NB4 (cell line): ENCODE measurements at places on chromosomes 3 and 15.

- DNase-seq, result peak; percentile 78
These were observed 1.1 kb downstream of the EHD4 start for GRCh38 chr15:41971089-41971894.

GRCh38 chr3:68771681-68772080 lies 160.7 kb downstream of the TAFA4 start:
- DNase-seq, result peak; percentile 32

GRCh38 chr15:89665449-89666181 lies 10.3 kb upstream of the KIF7 start:
- peak; percentile 64 for DNase-seq

- no peak for DNase-seq
These were observed 13.0 kb upstream of the MAPK6 start for GRCh38 chr15:52005748-52006701.

DNA sequence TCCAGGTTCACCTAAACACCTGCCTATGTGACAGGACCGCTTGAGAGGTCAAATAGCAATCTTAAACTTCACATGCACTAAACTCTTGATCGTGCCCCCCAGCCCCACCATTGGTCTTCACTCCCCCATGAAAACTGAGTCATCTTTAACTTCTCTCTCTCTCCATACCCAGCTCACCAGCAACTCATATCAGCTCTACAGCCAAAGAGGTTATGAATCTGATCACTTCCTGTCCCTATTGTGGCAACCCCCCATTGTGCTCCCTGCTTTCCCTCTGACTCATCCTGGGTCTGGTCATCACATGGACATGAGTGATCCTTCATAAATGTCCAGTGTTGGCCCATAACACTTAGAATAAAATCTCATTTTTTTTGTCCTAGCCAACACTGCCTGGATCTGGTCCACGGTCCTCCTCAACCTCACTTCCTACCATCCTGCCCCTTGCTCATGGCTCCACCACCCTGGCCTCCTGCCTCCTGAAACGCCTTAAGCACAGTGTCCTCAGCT lies 103.4 kb upstream of the HACD2 start:
- peak; percentile 4 for DNase-seq

DNA sequence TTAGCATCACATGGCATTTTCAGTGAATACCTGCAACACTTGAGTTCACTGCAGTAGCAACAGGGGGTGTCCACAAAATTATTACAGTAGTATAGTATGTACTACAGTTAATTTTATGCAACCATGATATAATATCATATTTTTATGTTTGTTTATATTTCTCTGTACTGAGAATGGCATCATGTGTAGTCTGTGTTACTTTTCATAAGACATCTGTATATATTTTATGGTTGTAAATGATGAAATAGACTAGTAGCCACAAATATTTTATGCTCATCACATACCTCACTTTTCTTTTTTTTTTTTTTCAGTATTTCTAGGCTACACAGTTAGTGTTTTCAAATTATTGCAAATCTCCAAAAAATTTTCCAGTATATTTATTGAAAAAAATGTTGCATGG lies 22.4 kb downstream of the PHLDB2 start:
- no peak for DNase-seq

DNA sequence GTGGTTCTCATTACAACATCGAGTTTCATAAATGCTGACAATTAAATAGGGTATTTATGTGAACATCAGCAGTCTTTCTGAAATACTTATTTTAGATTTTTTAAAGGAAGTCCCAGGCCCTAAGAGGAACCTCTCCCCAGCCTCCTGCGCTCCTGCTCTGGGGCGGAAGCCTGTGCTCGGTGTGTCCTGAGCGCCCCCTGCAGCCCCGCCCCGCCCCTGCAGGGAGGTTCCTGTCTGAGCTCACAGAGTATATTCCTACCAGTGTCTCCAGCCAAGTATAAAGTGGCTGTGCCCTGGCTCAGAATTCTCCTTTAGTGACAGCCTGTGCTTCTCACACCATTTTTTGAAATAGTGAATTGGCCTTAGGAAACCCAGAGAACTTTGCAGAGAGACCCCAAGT lies 567.9 kb downstream of the GOLGA6L6 start:
- peak; percentile 71 for DNase-seq

DNA sequence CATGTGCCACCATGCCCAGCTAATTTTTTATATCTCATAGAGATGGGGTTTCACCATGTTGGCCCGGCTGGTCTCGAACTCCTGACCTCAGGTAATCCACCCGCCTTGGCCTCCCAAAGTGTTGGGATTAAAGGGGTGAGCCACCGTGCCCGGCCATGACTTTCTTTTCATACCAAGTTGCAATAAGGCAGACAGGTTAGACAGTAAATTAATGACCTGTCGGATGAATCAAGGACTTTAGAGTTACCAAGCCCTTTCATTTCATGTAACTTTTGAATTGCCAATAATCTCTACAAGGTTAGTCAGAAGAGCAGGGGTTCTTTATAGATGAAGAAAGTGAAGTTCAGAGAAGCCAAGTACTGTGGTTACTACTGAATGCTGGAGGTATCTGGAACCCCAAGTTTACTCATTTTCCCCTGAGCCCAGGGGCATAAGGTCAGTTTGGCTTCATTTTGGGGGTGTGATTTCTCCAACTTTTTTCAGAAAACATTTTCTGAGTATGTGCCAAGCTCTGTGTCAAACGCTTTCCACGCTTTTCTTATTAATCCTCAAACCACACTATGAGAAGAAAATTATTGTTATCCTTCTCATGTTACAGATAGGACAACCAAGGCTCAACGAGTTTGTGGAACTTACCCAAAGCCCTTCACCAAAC lies 11.9 kb downstream of the PRICKLE2 start:
- no peak for DNase-seq

GRCh38 chr3:172289583-172289982 lies 158.7 kb downstream of the GHSR start:
- no peak for DNase-seq

- DNase-seq, result peak; percentile 52
These were observed 397.5 kb upstream of the ATP10A start for GRCh38 chr15:26260517-26261133.

DNA sequence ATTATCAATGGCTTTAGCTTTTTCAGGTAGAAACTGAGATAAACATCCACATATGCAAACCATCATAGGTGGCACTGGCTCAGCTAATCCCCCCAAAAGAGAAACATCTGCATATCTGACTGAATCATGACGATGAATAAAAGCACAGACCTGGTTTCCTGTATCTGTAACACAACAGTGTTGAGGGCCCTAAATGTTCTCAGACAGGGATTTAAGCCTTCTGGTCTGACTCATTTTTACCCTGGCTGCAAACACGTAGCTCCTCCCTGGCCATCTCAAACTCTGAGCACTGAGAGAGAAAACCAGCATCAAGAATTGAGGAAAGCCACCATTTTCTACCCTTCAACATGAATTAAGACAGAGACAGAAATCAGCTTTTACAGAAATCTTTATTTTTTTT lies 35.2 kb downstream of the GLB1 start:
- no peak for DNase-seq
